ENCODE measurements at places on chromosomes 12 and 14.

DNA sequence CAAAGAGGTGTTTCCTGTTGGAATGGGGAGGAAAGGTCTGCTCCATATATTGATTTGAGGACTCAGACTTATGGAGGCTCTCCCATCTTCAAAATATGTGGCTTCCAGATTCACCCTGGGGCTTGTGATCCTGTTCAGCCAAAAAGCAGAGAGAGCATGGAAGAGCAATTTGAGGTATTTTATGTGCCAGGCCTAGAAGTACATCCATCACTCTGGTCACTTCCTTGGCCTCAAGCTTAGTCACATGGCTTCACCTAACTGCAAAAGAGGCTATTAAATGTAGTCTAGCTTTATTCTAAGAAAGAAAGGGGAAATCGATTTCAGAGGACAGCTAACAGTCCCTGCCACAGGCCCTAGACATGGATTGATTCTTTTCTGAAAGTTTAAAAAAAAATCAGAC is 86.2 kb downstream of the C12orf50 start:
- DNase-seq = no peak

DNA sequence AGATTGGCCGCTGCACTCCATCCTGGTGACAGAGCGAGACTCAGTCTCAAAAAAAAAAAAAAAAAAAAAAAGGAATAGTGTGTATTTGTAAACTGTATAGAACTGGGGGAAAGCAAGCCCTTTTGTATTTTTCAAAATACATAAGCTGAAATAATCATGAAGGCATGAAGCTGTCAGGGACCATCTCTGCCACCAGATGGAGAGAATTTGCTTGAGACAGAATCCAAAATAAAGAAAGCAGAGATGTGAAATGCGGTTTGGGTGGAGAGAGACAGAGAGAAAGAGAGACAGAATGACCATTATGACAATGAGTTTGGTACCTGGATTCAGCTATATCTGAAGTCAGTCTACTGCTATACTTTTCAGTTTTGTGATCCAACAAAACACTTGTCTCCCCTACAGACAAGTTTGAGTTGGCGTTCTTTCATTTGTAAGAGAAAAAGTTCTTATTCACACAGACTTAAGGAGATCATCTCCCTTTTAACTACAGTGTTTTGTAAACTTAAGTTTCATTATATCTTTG is 155.7 kb upstream of the LRIG3 start:
- DNase-seq = no peak

- DNase-seq = peak; percentile 93
Measured at GRCh38 chr14:68794130-68794850, 1.4 kb upstream of the ZFP36L1 start.

DNA sequence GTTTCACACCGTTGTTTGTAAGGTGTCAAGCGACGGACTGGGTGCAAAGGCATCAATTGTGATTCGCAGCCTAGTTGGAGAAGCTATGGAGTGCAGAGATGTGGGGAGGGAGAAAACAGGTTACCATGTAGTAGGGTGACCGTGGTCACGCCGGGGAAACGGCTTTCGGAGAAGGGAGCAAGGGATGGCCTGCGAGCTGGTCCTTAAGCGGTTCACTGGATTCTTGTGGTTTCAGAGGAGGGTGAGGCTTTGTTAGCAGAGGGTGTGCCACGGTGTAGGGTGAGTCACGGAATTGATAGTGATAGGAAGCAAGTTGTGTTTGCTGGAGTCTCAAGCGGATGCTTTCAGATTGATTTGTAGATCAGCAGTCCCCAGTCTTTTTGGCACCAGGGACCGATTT is 2.3 kb downstream of the PIWIL1 start:
- DNase-seq = no peak

- no peak for DNase-seq
Measured at GRCh38 chr12:78721906-78722305, 142.7 kb upstream of the SYT1 start.

GRCh38 chr12:21169878-21170472 is 39.0 kb downstream of the SLCO1B1 start:
- peak; percentile 4 for DNase-seq

GRCh38 chr12:92529944-92530343 is 172.8 kb upstream of the PLEKHG7 start:
- DNase-seq = no peak

Data from AG09309 (cell line).